Renal cortex interstitium (tissue), 15 donors: ENCODE measurements at places on chromosomes 6 and 20. TPM values are rescaled to one million over a fixed set of nuclear protein-coding genes. Genes with fewer than 3 reads are reported as not detected.
A peak's percentile ranks its signal among the peaks of the same experiment; 100 is the strongest.

DNA sequence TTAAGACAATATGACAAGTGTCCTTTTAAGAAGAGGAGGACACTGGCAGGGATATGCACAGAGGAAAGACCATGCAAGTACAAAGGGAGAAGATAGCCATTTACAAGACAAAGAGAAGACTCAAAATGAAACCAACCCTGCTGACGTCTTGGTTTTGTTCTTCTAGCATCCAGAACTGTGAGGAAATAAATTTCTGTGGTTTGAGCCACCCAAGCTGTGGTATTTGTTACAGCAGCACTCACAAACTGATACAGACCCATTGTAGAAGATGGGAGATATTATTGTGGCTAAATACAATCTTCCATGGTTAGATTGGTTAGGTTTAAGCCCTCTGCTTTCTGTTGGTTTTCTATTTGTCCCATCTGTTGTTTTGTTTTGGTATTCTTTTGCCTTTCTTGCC, 88.6 kb upstream of the SLC35F1 start:
- no peak for DNase-seq

DNA sequence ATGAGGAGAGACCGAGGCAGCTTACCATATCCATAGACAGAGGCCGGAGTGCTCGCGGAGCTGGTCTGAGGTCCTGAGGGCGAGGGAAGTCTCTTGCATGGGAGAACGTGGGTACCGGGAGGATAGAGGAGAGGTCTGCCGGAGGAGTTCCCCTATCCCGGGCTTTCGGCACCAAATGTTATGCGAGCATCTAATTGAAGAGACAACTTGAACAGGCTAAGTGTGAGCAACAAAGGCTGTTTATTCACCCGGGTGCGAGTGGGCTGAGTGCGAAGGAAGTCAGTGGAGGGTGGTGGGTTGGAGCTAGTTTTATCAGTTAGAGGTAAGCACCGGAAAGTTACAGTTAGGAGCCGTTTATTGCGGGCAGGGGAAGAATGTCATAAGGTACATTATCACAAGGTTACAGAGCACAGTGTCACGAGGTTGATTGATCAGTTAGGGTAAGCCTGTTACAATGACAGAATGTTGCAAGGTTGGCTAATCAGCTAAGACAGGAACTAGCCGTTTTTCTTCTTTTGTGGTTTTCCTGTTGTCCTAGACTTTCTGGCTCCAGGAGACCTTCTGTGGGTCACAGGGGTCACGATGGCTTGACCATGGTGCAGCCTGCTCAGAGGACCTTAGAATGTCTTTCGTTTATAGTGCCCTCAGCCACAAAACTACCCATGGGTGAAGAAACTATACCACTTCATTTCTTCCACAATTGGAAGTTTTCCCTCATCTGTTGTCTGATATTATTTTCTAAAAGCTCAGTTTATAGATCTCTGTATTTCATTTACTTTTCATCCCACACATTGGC, 746.0 kb upstream of the ADGRB3 start:
- DNase-seq, result no peak

GRCh38 chr6:79597155-79597554, 34.0 kb upstream of the SH3BGRL2 start:
- DNase-seq, result no peak

GRCh38 chr6:33837971-33838665, 34.3 kb upstream of the MLN start:
- no peak for DNase-seq

DNA sequence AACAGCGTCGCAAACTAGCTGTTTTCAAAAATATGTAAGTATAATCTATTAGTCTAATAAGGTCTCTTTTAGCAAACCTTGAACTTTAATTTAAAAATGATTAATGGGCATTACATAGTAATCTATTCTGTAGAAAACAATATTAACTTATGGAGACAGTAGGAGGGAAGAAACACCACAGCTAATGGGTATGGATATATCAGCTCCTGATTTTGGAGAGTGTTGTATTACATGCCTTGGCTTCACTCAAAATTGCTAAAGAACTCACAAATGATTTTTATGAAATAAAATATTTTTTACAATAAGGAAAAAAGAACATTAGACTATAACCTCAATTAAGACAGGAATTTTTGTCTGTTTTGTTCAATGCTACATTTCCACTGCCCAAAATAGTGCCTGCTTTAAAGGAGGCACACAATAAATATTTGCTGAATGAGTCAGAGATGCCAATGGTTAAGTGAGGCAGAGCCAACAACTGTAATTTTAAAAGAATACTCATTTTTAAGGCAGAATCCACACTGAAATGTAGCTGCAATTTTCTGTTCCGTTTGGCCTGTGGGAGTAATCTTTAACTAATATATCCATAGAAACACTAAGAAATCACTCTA, 15.7 kb downstream of the ATG5 start:
- no peak for DNase-seq

DNA sequence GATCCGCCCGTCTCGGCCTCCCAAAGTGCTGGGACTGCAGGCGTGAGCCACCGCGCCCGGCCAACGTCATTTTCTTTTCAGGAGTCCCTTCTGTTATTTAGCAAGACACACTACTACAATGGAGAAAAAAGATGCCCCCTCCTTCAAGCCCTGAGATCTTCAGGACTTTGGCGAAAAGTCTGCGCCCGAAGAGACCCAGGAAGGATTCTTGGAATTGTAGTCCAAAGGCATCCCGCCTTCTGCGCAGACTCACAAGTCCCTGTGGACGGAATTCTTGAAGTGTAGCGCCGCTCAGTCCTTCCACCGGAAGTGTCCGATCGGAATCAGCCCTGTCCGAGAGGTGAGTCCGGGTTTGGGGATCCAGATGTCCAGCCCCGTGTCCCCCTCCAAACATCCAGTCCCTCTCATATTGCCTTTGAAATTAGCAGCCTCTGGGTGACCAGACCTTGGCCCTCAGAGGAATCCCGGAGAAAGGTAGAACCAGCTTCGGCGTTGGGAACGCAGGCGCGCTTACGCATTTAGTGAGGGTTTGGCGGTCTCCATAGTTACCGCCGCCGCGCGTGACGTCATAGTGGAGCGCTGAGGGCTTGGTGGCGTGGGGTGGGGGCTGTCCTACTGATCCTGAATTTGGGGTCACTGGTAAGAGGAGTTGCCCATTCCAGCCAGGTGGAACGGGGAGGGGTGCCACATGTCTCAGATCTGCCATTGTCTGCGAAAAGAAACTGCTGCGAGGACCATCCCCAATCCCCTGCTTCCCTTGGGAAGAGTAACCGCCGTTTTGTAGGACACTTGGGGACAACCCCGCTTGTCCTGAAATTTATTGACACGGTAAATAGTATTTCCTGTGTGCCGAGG, 490 bp downstream of the ZNF165 start:
- DNase-seq, result peak; percentile 95

DNA sequence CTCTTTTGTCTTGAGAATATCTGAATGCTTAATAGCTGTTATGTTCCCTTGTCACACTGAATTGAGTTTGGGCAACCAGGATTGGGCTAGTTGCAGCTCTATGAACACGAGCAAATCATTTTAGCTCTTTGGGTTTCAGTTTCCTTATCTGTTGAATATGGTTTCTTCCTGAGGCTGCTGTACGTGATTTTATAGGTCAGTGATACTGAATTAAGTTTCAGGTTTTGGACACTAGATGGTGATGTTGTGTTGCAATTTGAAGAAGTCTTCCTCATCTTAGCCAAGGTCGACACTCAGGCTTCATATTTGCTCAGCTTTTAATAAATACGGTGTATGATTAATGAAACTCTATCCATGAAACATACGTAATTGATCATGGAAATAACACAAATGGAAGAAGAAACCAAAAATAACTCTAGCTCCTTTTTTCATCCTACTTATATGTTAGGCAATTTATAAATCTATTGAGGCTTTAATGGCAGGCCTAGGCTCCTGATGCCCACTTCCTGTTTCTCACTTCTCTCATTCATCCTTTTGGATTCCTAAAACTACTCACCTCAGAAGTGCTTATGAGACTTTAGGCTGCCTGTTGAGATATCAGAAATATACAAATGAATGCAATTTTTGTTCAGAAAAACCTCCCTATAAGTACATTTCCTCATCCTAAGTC, 354.1 kb upstream of the MAP3K7 start:
- no peak for DNase-seq

CST5 gene
- polyA plus RNA-seq, result 0.55 TPM

EFCAB8 gene
- polyA plus RNA-seq, result 0.09 TPM

DNA sequence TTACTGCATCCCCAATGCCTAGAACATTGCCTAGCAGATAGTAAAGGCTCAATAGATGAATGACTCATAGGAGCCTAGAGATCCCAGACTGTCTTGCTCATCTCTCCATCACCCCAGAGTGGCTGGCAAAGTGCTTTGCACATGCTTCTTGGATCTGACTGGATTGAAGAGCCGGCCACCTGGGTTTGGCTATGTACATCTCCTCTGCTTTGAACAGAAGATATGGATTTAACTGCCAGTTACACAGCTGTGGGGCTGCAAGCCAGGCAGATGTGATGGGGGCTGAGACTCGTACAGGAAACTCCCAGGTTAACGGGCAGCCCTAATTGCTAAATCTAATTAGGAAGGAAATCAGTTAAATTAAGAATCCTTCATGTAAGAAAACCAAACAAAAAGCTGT, 28.6 kb downstream of the MYLIP start:
- no peak for DNase-seq

DNA sequence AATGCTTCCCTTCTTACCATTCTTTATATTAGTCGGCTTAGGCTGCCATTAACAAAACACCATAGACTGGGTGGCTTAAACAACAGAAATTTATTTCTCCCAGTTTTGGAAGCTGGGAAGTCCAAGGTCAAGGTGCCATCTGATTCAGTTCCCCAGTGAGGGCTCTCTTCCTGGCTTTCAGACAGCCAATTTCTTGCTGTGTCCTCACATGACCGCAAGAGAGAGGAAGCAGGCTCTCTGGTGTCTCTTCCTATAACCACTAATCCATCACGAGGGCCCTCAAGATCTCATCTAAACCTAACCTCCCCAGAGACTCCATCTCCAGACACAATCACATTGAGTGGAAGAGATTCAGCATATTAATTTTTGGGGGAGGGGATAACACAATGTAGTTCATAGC, 193.0 kb upstream of the SGK1 start:
- DNase-seq, result no peak

GRCh38 chr20:50138479-50139393, 14.8 kb downstream of the PEDS1 start:
- no peak for DNase-seq

DNA sequence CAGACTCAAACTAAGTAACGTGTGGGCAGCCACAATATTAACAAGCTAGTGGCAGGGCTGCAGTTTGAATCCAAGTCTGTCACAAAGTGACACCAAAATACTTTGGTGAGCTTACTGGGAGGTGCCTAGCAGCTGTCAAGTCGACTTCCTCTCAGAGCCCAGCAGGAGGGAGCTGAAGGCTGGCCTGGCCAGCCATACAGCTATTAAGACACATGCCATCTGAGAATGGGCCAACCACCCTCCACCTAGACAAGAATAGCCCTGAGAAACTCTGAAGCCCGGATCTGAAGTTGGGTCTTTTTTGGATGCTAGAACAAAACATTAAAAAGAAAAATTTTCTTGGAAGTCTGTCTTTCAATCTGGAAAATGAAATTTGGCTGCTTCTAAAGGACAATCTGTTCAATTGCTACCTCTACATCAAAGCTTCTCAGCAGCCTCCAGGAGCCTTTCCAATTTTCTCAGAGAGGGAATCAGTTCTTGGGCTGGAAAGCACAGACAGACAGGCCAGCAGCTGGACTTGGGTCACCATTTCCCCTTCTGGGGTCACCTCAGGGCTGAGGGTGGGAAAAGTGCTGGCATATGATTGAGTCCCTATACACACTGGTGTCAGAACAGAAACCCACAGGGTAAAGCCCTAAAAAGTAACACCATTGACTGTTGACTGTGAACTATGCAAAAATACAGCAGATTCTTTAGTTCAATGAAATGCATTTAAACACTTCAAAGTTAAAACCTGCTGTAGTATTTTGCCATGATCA, 42.9 kb downstream of the UQCC1 start:
- DNase-seq, result no peak

GRCh38 chr20:38728191-38728781, 4.0 kb downstream of the SLC32A1 start:
- no peak for DNase-seq

DNA sequence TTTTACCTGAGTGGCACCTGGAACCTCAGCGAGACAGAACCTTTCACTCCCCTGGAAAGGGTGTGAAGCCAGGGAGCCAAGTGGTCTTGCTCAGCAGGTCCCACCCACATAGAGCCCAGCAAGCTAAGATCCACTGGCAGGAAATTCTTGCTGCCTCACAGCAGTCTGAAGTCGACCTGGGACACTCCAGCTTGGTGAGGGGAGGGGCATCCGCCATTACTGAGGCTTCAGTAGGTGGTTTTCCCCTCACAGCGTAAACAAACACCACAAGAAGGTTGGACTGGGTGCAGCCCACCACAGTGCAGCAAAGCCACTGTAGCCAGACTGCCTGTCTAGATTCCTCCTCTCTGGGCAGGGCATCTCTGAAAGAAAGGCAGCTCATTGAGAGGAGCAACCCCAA, 134.7 kb upstream of the RSPO3 start:
- no peak for DNase-seq

DNA sequence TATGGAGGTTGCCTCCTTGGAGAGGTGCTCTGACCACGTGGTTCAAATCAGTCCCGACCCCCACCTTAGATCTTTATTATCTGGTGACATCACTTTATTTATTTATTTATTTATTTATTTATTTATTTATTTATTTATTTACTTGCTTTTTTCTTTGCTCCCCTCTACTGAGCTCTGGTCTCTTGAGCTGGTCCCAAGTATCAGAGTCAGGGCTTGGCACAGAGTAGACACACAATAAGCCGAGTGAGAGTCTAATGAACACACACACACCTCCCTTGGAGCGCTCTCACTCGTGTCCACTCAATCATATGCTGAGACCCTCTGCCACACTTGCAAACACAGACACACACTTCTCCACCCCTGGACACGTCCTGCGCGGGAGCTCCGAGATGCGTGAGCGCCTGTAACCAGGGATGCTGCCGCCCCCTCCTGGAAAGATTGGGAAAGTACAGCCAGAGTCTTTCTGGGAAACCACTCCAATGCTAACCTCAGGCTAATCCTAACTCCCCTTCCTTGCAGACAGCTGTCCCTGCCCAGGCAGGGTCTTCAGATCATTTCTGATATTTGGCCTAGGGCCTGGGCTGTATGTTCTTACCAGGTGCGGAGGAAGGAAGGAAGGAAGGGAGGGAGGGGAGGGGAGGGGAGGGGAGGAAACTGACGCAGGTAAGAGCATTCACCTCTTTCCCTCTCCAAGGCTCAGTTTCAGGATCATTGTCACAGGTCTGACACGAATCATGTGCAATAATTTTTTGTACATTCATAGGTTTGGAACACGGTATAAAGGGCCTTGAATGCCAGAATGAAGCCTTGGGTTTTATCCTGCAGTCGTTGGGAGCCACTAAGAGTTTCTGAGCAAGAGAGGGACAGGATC, 70.9 kb downstream of the STK35 start:
- DNase-seq, result no peak

OR2H2 gene
- polyA plus RNA-seq, result 0.11 TPM

DNA sequence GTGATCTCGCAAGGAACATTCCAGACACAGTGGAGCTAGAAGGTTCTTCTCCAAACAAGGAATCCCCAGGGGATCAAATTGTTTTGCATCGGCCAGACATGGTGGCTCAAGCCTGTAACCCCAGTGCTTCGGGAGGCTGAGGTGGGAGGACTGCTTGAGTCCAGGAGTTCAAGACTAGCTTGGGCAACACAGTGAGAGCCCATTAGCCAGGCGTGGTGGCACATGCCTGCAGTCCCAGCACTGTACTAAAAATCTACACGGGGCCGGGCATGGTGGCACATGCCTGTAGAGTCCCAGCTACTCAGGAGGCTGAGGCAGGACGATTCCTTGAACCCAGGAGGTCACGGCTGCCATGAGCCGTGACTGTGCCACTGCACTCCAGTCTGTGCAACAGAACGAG, 15.3 kb downstream of the GMEB2 start:
- DNase-seq, result no peak
